ENCODE measurements at places on chromosomes 2 and 18.

GRCh38 chr2:25894135-25894830 is 16.0 kb upstream of the ASXL2 start:
- DNase-seq, result no peak

DNA sequence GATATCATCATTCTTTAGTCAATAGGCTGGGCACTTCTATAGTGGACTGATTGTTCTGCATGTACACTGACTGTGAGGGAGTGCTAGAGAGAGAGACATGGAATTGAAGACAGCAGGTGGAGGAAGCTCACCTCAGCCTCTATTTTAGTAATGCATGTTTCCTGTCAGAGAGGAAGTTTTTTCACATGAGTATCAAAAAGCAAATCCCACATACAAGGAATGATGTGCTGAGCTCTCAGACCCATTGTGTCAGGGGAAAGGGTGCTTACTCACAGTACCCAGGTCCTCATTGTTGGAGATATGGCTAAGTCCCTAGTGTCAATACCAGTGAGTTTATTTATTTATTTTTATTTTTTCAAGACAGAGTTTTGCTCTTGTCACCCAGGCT is 9.9 kb upstream of the CDK15 start:
- no peak for DNase-seq

DNA sequence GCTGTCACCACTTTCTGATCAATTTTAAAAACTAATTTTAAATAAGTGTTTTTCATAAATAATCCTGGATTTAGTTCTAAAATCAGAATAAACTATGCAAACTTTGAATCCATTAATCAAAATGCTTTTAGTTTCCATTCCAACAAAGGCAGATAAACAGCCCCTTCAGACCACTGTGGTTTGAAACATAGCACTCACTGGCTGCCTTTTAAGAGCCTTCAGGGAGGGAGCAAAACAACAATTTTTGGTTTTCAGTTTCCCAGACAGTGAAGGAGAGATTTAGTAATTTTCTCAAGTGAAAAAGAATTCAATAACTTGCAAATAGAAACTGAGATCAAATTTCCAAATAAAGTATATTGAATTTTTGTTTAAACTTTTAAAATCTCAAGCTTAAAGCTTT is 46.1 kb downstream of the CDK15 start:
- no peak for DNase-seq

DNA sequence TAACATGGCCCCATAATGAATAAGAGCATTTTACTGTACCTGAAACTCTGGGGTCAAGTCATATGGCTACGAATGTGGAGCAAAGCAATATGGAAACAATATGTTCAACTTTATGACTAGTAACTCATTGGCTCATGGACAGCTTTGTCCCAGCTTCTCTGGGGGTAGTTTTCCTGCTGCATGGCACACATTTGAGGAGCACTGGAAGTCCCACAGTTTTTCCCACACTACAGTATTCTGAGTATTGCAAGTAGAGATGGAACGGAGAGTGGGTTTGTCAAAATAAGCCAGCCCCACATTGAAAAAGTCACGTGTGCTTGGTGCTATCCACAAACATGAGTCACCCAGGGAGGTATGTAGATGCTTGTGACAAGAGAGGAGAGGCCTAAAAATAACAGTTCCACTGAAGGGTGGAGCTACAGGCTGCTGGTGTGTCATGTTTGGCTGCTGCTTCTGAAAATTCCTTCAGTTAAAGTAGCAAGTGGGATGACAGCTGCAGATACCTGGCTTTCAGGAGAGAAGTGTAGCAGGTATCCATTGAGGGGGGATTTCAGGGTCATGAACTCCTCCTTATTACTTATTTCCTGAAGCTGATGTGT is 48.2 kb upstream of the CTAGE1 start:
- DNase-seq, result no peak

DNA sequence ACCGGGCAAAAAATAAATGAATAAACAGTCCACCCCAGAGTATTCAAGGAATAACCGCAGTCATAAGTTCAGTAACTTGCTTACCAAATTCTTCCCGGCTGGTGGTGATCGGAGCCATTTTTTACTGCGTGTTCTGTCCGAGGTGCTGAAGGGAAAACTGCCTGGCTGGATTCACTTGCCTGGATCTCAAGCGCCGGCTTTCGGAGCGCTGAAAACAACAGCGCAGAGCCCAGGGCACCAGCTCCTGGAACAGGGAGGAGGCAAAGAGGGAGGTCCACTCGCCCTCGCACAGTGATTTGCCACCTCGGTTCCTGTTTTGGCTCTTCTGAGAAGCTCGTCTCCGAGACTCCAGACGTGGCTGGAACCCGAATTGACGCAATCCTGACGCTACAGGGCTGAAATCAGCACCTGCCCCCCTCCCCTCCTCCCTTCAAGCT is at the start of gene SYT4:
Gene SYT4, minus strand, starts transcription at position 327 of the 437 bp plus-strand sequence. Its CDS starts 209 bp downstream, at position 118.
- DNase-seq, result no peak

- no peak for DNase-seq
Observed at GRCh38 chr2:144526831-144527230, 6.9 kb upstream of the ZEB2 start.

DNA sequence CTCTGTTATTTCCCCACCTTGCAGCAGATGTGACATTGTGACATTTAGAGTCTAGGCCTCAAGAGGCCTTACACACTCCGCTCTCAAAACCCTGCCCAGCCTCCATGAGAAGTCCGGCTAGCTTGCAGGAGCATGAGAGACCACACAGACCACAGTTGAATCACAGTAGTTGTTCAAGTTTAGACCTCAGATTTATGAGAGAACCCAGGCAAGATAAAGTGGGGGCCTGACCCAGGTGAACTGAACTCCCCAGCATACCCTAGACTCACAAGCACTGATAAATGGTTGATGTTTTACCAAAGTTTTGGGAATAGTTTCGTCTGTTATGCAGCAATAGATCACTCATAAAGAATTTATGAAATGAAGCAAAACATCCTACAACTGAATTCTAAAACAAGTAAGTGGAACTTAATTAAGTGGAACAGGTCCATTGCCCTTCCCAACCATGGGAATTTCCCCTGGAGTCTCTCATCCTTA is 4.7 kb upstream of the STAT1 start:
- DNase-seq, result no peak

GRCh38 chr2:28638102-28638501 is 113.5 kb upstream of the PPP1CB start:
- no peak for DNase-seq

GRCh38 chr2:22957446-22957845 is 427.5 kb upstream of the KLHL29 start:
- DNase-seq, result no peak

- DNase-seq, result no peak
Observed at GRCh38 chr2:71385012-71385411, 53.4 kb downstream of the ZNF638 start.

- no peak for DNase-seq
Observed at GRCh38 chr2:68796295-68796905, 61.8 kb downstream of the ARHGAP25 start.

GRCh38 chr2:12504443-12504842 is 212.3 kb upstream of the TRIB2 start:
- no peak for DNase-seq

- DNase-seq, result no peak
Observed at GRCh38 chr2:237688081-237688480, 60.7 kb downstream of the LRRFIP1 start.

DNA sequence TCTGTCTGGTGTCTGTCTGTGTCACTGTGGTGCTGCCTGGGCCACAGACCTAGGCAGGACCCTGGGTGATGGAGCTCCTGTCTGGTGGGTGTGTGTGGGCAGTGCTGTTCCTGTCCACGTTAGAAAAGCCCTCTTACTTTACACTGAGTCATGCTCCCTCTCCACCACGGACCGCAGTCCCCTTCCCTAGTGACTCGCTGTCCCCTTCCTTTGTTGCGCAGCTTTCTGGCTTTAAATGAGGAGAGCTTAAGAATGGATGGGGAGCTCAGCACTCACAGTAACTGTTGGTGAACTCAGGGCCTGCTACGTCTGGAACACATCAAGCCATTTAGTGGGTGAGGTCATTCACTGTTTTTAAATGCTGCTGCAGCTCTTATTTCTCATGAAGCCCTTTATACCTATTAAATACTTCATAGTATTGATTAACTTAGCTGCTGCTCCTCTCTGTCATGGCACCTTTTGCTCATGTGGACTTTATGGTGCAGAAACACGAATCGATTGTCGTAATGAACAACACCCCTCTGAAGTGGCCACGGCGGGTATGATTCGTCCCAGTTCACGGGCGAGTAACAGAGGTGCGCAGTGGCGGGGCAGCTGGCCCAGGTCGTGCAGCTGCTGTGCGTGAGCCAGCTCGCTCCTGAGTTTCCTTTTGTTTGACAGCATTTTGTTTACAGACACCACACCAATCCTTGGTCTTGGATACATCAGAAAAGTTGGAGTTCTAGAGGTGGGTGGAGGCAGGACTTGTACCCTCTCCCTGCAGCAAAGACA is 100.4 kb downstream of the LDLRAD4 start:
- no peak for DNase-seq

GRCh38 chr2:66679442-66679841 is 244.5 kb downstream of the MEIS1 start:
- DNase-seq, result no peak

DNA sequence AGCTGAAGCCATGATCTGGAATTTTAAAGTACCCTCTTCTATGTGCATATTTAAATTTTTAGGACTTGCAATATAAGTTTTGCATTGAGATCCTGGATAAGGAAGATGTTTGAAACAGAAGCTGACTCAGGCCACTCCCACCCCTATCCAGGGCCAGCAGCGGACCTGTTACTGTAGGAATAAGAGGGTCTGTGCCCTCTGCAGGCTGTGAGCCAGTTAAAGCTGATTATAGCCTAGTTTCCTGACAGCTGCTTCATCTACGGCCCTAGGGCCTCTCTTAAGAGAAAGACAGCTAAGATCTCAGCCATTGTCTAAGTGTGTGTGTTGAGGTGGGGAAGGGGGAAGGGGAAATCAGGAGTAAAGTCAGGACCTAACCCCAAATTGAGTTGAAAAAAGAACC is 234.0 kb downstream of the HAUS1 start:
- DNase-seq, result no peak
